ENCODE measurements at places on chromosomes 11 and 22.
A peak's percentile ranks its signal among the peaks of the same experiment; 100 is the strongest.

DNA sequence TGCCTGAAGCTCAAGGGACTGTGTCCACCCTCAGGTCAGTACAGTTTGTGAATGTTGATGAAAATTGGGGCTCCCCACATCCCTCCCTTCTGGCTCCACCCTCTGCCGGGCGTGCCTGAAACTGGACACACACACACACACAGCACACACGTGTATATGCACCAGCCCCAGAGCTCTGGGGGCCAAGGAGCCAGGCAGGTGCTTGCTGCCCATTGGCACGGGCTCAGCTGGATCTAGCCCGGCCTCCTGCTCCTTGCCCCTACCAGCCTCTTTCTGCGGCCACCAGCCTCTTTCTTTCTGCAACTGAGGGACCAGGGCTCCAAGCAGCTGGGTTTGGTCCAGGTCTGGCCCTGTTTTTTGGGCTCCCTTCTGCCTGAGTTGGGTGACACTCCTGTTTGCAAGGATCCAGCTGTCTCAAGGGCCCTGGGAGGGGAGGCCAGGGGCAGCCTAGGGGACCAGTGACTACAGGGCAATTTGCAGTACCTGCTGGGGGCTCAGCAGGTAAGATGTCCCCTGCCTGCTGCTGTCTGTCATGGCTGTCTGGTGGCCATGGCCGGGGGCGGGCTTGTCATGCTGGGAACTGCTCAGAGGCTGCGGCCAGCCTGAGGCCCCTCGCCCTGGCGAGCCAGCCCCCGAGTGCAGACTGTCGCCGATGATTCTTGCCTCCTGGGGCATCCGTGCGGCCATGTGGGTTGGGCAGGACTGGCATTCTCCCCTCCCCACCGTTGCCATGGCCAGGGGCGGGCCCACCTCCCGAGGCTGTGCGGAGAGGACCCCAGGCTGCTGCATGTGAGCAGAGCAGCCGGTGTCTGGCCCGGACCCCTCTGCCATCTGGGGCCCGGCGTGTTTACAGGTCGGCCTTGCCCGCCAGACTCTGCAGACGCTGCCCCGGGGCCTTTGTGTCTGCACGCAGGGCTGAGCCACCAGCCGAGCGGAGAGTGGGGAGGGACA is 51.5 kb upstream of the PPARA start:
- DNase-seq, result no peak

- no peak for DNase-seq
Measured at GRCh38 chr11:76214968-76215548, 8.8 kb upstream of the WNT11 start.

DNA sequence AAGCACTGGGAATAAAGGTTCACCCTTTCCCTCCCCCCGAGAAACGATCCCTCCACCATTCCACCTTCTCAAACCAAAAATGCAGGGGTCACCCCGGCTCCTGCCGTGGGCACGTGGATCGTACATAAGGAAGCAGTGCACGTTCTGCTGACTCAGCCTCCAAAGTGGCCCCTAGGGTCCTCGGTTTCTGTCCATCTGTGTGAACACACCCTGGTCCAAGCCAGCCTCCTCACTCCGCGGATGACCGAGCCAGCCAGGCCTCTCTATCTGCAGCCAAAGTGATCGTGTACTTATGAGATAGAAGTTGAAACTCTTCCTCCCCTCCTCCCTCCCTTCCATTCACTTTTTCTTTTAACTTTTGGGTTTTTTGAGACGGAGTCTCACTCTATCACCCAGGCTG is 16.2 kb downstream of the C11orf24 start:
- no peak for DNase-seq

DNA sequence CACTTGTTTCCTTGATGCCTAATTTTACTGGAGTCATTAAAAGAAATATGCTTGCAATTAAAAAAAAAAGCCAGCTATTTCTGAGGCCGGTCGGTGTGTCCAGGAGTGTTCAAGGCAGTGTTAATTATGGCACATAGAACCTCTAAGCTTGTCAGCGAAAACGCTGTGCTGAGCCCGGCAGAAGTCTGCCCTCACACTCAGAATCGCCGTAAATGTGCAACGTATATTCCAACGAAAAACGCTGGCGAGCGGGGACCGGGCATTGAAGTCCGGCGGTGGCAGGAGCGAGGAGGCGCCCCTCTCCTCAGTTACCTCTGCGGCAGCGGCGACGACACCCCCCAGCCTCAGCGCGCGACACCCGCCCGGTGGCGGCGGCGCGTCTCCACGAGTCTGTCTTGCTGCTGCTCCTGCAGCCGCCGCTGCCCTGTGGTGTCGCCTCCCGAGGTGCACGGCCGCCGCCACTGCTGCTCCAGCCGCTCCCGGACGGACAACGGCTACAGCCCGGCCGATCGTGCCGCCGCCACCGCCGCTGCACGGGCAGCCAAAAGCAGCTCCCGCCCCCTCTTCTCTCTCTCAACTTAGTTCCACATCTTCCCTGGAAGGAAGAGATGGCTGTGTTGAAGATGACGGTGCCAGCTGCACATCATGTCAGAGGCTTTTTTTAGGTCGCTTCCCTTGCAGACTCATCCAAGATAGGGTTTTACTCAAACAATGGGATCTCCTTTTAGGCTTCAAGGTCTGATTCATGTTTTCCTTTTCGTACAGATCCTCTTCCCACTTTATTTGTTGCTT is 56.0 kb downstream of the JAM3 start:
- DNase-seq, result peak; percentile 83

DNA sequence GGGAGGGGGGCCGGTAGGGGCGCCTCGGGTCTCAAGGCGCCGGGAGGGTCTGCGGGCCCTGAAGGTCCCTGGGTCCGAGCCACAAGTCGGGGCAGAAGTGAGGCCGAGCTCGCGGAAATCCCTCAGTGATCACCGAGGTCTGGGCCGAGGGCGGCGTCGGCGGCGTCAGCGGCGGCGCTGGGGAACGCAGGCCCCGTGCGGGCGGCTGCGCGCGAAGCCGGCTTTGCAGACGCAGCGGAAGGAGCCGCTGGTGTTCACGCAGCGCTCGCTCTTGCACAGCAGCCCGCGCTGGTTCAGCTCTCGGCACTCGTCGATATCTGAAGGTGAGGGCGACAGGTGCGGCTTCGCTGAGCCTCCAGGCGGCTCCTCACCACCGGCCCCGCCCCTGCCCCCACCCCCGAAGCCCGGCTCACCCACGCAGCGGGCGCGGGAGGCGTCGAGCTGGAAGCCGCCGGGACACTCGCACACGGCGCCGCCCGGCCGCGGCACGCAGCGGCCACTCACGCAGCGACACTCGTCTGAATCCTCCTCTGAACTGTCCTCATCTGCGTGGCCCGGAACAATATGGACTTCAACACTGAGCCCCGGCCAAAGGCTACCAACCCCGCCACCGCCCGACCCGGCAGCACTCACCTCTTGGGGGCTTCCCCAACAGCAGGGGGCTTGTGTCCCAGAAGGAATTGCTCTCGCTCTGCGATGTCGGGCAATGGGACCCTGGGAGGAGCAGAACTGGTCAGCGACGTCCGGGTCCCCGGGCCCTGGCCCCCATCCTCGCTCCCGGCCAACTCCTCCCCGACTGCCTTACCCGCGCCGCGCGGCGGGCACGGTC is 14.2 kb downstream of the SCYL1 start:
- no peak for DNase-seq

DNA sequence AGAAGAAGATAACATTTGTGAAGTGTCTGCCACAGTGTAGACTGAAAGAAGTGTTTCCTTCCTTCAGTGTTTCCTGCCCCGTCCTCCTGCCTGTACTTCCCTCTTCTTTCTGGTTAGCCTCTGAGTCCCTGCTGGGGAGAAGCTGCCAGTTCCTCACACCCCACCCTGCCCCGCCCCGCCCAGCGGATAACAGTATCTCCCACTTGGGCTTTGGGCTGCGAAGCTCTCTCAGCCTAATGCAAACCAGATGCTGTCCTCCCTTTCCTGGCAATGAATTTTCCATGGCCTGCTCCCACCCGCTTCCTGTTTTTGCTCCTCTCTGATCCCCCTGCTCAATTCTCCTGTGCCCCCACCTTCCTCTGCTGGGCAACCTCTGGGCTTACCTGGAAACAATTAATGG is 5.2 kb upstream of the RAB3IL1 start:
- peak; percentile 77 for DNase-seq

DNA sequence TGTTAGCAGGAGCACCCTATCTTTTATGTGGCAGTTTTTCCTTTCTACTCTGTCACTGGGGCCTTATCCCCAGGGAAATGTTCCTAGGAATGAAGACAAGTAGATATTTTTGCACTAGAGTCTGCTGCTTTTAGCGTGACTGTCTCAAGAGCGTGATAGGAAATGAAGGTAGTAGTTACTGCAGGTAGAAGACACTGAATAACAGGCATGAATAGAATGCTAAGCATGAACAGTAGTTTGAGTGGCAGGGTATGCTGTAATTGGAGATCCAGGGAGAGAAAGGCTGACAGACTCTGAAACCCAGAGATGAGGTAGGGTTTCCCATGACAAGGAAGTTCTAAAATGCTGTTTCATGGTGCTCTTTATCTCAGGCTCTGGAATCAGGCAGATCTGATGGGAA is 475.1 kb downstream of the NELL1 start:
- DNase-seq, result no peak

DNA sequence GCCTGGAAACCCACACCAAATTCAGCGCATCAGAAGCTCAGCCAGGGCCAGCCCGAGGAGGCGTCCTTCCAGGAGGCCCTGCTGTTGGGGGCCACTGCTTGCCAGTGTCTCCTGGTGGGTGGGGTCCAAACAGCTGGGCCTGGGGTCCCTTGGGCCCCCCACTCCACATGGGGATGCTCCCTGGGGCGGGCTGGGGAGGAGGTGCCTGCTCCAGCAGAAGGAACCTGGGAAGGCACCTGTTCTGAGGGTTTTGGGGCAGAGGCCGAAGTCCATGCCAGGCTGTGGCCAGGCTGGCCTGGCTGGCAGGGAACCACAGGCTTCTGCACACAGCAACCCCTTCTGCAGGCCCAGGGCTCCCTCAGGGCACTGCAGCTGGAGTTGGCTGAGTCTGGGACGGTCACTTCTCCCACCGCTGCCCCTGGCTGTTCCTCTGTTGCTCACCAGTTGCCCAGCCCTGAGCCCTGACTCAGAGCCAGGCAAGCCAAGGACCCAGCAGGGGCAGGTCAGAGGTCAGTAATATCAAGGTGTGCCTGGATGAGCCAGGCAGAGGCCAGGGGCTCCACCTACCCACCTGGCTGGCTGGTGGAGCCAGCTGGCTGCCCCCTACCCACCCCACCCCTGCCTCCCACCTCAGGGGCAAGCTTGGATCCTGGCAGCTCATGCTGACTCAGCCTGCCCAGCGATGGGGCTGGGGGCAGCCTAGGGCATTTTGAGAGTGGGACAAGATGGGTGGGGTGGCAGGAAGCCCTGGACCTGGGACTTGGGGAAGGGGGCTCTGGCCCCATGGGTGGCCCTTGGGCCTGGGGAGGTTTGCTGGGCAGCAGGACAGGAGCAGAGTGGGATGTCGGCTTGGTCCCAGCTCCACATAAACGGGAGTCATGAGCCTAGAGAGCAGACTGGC is 12.0 kb upstream of the PHLDA2 start:
- DNase-seq, result no peak

DNA sequence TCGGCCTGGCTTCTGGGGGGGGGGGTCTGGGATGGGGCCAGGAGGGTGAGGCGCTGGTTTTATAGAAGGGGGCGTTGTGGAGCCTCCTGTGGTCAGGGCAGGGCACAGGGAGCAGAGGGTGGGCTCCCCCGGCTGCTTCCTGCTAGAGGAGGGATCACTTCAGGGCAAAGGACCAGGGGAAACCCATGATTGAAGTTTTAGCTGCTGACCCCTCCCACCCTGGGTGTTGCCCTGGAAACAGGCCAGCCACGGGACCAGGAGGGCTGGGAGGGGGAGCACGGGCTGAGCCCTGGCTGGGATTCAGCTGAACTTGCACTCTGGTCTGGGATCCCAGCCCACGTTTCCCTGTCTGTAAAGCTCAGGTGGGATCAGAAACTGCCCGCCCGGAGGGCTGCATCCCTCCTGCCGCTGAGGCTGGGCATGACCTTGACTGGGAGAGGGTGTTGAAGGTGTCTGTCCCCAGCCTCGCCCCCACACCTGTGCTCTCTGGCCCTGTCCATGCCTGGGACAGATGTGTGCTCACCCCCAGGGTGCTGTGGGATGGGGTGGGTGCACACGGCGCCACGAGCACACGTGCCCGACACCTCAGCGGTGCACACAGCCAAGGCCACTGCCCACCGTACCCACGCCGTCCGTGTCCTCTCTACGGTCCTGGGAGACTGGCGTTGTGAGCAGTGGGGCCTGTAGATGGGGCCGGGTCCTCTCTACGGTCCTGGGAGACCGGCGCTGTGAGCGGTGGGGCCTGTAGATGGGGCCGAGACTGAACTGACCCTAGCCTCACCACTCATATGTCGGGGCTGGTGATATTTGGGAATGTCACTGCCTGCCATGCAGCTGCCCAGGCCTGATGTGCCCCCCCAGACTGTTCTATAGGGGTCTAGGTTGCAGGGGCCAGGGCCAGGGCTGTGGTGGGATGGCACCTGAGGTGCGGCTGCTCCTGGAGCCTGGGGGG is 2.3 kb downstream of the TSPAN4 start:
- DNase-seq, result peak; percentile 57

DNA sequence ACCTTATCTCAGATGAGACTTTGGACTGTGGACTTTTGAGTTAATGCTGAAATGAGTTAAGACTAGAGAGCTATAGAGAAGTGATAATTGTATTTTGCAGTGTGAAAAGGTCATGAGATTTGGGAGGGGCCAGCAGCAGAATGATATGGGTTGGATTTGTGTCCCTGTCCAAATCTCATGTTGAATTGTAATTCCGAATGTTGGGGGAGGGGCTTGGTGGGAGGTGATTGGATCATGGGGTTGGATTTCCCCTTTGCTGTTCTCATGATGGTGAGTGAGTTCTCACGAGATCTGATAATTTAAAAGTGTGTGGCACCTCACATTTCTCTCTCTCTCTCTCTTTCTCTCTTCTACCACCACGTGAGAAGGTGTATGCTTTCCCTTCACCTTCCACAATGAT is 777.8 kb upstream of the LUZP2 start:
- no peak for DNase-seq

DNA sequence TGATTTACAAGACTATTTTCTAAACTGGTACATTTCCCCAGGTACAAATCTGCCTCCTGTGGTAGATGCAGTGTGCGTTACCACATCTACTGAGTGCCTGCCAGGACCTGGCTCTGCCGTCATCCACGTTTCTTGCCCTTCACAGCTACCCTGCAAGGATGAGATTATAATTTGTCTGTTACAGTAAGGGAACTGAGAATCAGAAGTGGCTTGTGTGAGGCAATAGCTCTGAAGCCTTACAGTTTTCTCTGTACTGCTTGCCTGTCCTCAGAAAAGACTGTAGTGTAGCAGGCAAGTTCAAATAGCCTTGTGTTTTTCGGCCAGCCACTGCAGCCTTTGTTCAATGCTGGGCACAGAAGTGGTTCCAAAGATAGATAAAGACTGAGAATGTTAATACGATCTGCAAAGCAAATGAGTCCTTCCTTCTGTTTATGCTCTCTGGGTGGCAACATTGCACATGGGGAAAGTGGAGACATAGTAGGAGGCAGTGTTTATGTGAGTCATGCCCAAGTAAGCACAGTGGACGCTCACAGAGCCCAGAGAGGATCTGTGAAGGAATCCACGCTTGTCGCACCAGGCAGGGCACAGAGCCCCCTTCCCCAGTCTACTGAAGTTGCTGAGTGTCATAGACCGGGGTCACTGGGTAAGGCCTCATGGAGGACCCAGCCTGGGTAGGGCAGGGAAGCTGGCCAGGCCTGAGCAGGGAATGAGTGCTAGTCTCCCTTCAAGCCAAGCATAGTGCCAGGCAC is 49.1 kb downstream of the MICAL2 start:
- peak; percentile 84 for DNase-seq
